ENCODE measurements at places on chromosomes 6 and 20.

DNA sequence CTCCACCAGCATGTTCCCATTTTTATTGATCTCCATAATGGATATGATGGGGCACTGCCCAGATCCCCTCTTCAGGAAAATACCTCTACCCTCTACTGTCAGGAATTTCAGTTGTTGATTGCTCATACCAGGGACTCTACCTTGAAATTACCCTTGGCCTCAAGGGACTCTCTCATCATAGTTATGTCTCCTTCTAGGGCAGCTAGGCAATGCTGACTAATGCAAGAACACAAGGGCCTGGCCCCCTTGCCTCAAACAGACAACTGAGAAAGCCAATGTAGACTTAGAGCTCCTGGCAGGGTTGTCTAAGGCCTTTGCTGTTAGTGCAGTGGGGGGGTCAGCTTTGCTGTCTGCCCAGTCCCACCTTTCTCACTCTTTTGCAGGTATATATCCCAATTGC is 493.1 kb downstream of the BTBD3 start:
- DNase-seq = no peak

- no peak for DNase-seq
These were observed 14.0 kb downstream of the PPARD start for GRCh38 chr6:35356391-35356790.

DNA sequence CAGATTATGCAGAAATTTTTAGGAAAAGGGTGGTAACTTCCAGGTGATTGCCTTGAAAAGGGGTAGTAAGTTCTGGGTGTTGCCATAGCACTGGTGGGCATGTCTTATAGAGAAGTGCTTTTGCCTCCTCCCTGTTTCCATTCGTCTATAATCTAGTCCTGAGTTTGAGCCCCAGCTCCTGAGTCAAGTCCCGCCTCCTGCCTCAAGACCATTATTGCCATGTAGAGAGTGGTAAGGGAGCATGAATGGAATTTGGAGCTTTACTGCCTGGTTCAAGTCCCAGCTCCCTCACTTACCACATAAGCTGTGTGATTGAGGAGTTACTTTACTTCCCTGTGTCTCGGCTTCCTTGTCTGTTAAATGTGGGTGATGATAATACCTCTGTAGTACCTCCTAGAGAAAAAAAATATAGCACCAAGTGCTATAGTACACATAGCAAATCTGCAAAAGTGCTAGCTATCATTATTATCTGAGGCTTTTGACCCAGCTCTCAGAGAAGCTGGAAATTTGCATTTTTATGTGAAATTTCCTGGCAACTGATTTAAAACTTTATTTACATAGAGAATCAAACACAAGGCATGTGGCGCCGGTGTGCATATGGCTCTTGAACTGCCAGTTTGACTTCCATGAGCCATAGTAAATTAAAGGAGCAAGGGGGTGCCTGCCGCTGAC is 36.0 kb downstream of the TGM6 start:
- DNase-seq = no peak

- DNase-seq = no peak
These were observed 162.7 kb downstream of the RALGAPA2 start for GRCh38 chr20:20549704-20550103.

- DNase-seq = no peak
These were observed 622.4 kb downstream of the BCKDHB start for GRCh38 chr6:80728830-80729229.

GRCh38 chr6:2848851-2849250 is 7.2 kb upstream of the SERPINB1 start:
- DNase-seq = peak; percentile 36

DNA sequence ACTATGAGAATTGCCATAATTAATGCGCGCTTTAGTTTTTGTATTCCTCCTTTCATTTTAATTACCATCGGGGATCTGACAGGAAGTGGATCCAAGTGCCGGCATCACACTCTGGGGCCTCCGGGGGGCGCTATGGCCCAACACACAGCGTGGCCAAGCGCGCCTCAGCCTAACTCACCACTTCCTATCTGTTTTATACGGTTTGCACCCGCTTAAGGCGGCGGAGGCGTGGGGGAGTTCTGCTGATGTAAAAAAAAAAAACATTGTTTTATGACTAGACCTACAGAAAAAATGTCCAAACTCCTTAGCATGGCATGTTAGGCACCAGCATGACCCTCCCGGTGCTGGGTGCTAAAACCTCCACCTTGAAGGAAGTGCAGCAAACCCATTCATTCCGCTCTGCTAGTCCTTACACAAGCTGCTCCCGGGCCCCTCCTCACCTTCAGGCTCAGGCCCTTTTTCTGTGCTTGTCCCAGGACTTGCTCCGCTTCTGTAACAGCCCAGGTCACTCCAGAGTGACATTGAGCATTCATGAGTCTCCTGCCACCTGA is 4.5 kb upstream of the EBF4 start:
- DNase-seq = peak; percentile 55

DNA sequence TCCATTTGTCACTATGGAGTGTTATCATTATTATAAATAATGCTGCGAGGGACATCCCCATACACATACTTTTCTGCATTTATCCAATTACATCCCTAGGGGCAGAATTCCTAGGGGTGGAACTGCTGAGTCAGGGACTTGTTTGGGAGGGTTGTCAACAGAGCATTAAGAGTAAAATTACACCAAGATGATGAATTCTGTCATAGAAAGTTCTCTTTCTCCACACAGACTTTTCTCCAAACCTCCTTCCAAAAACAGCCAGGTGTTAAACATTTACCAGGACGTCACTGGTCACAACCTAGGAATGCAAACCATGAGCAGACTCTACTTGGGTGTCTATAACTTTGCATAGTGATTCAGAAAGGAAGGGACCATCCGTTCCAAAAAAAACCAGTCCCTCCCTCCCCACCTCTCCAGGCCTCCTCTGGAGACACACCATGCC is 95.5 kb downstream of the PRND start:
- no peak for DNase-seq

GRCh38 chr6:21348504-21349195 is 244.9 kb upstream of the SOX4 start:
- no peak for DNase-seq

- DNase-seq = no peak
These were observed 62.4 kb downstream of the DST start for GRCh38 chr6:56580271-56580670.

GRCh38 chr6:85923013-85923430 is 280.3 kb upstream of the SYNCRIP start:
- DNase-seq = no peak

- DNase-seq = no peak
These were observed 317.8 kb downstream of the CENPW start for GRCh38 chr6:126657561-126658175.

DNA sequence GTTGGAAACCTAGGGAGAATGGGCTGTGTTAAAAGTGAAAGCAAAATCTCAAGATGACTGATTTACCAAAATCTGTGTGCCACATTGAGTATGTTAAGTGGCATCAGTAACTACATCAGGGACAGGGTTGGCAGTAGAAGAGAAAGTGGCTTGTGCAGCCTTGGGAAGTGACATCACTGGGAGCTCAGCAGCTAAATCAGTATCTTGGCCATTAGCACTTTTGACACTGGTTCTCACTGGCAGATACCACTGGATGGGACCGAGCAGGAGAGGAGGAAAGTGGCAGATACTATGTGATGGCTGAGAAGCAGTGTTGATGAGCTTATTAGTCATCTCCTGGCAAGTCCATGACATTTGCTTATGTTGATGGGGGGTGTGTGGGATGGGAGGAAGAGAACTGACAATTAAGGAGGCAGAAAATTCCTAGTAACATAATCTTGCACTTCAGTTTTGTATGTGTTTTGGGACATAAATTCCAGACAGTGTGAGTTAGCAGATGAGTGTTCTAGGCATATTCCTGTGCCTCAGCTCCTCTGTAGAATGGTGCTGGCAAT is 322.2 kb downstream of the SOX4 start:
- no peak for DNase-seq

GRCh38 chr20:57435498-57436222 is 44.5 kb downstream of the RBM38 start:
- no peak for DNase-seq

DNA sequence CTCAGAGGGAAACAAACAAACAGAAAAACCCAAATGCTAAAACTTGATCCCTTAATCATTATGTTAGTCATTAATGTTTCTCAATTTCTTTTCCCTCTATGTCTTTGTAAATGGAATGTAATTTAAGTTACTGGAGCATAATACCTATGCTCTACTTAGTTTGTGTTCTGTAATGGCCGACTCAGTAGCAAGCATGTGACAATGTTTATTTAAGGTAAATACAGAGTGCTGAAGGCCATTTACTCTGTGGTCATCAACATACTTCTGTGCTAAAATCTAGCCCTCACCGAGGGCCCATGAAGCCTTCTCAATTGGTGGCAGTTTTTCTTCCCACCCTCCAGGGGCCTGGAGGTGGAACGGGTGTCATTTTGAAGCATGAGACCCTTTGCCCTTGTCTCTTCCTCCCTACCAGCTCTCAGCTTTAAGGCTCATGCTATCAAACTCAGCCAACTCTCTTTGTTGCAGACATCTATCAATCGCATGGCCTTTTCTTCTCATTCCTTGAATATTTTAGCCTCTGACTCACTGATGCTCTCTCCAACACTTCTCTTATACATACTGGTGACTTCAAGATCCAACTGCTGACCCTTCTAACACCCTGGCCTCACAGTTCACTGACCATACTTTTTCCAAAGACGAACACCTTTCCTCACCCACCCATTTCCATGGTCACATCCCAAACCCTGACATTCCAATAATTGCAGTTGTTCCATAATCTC is 48.2 kb downstream of the STX7 start:
- no peak for DNase-seq

DNA sequence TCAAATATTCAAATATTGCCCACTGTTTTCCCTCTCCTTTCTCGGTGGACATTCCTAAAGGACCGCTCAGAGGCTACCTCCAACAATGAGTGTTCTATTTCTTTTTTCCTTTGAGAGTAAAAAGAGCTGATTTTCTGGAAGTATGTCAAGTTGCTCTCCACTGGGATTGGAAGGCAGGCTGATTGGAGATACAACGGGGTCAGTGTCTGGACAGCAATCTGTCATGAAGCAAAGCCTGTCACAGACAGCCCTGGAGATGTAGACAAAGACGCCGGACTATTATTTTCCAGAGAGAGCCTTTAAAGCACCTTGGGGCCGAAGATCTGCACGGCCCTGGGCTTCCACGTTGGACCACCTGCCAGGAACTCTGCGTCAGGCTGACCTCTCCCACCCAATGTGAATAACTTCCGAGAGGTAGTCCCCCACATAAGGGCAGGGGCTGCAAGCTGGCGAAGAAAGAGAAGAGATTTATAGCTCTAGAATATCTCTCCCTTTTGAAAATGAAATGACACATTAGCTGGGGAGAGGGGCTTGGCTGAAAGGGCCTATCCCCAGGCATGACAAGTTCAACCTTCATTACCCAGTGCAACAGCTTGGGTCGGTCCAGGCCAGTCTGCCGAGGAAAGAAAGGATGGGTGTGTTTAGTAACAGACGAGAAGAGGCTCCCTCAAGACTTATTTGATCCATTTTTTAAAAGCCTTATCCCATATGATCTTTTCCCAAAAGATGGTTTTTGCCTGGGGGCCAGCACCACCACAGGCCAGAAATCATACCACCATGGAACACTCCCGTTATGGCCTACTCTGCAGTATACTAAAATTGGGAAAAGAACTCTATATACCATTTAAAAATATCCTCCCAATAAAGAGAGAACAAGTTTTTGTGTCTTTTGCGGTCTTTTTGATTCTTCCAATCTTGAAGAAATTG is 131.1 kb downstream of the OLIG3 start:
- no peak for DNase-seq

DNA sequence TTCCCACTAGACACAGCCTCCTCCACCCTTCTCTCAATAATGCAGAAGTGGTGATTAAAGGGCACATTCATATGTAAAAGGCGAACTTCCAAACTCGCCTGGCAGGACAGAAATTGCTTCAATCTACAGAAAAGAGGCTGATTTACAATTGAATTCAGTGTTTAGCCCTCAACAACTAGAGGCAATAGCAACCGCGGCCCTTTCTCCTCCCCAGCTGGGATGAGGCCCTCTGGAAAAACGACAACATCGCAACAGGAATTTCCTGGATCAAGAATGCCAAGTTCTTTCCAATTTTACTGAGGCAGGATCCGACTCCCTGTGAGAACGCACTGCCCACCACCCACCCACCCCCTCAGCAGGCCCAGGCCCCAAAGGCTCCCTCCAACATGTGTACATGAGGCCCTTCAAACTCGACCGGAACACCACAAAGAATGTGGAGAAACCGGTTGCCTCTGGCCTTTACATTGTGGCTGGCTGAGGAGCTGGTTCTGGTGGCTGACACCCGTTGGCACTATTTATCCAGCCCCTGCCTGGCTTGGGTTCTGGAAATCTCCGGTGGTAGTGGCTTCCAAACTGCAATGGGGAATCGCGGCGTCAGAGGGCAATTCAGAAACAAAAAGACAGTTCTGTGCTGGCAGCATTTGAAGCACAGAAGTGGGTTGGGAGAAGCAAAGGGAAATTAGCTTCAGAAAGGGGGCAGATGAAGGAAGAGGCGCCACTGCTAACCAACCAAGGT is 36.8 kb downstream of the ZMYND8 start:
- no peak for DNase-seq

GRCh38 chr20:25984933-25985332 is 288.3 kb upstream of the ZNF337 start:
- peak; percentile 21 for DNase-seq

- no peak for DNase-seq
These were observed 35.5 kb downstream of the BANF2 start for GRCh38 chr20:17735206-17735804.

DNA sequence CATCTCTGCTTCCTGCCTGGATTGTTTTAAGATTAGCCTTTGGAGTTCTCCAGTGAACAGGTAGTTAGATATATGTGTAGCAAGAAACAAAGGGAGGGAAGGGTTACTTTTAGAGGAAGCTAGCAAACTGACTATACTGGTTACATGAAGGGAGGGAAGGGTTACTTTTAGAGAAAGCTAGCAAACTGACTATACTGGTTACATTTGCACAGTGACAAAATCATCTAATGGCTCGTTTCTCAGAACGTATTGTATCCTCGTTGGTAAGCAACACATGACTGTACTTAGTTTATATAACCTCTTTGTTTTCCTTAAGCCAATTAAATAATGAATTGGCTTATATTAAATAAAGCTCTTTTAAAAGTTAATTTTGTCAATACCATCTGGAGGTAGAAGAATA is 540.9 kb downstream of the EPM2A start:
- no peak for DNase-seq

DNA sequence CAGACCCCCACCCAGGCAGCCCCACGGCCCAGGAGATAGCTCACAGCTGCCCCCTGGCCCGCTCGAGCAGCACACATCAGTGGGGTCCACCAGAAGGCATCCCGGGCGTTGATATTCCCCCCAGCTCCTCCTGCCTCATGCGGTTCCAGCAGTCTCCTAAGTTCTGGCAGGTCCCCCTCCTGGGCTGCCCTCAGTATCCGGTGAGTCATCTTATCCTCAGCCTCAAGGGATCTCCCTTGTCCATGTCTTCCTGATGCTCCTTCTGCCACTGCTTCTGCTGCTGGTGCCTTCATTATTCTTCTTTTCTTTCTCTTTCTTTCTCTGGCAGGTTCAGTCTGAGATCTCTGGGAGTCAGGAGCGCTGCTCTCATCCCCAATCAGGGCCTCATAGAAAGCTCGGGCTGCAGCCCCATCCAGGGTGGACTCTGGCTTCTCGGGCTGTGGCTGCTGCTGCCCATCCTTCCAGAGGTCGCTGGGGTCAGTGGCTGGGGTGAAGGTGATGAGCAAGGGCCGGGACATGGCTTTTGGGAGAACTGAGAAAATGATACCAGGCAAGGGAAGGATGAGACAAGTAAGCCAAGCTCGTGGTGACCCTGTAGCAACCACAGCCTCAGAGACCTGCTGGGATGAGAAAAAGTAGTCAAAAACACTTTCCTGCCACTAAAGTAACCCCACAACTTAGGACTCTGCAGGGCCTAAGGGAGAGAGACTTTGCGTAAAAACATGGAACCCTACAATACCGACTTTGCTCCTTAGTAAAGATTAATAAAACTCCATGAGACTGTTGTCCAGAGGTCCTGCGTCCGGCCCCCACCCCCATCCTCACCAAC is 622 bp downstream of the GPANK1 start:
- DNase-seq = no peak
